AG04450 (cell line): ENCODE measurements at places on chromosomes 16 and 17.

- no peak for DNase-seq
These were observed 14.4 kb downstream of the CBFA2T3 start for GRCh38 chr16:88962478-88963152.

DNA sequence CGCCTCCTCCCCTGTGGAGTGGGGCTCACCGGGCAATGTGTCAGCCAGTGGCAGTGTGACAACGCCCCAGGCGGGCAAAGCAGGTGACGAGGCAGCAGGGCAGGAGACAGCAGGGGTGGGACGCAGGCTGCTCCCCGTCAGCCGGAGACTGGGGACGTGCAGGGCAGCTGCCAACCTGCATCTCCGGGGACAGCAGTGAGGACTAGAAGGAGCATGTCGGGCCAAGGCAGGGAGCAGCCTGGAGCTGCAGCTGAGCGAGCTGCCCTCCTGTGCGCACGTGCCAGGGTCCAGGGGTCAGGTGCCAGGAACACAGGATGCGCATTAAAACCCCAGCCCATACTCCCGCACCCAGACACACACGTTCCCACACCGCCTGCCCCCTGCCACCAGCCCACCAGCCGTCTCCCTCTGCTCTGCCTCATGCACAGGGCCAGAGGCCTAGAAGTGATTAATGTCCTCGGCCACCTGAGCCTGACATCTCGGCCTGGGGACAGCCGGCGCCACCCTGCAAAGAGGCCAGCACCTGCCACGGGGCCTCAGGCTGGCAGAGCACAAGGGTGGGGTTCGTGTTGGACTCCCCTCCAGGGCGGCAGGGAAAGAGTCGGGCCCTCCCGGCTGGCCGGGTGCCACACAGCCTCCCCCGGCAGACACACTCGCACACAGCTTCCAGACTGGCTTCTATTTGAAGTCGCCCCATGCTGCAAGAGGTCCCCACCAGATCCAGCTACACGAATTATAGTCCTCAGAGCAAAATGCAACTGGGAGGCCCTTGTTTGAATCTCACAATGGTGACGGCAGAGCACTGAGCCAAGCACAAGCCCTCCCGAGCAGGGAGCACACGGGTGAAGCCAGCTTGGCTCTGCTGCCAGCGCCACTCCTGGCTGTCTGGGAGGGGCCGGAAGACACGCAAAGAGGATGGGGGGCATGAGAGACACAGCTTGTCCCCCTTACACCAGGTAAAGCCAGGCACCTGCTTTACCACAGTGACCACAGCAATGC is 90.4 kb downstream of the RBFOX3 start:
- DNase-seq, result no peak

DNA sequence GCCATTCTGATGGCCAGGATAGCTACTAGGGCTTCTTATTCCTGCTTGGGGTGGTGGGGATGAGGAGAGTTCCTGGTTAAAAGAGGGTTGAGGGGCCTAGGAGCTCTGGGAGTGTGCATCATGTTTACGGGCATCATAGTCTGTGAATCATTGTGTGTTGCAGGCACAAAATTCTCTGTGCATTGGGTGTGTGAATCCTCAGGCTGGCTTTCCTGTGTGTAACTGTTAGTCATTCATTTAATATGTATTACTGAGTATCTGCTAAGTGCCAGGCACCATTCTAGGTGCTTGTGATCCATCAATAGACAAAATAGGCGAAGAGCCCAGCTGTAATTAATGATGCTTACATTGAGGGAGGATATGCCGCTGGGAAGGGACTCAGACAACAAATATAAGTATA is 5.8 kb downstream of the PPY start:
- DNase-seq, result no peak

- DNase-seq, result no peak
These were observed 19.9 kb upstream of the HEATR6 start for GRCh38 chr17:60098578-60098977.

GRCh38 chr16:9176547-9177418 is 85.3 kb downstream of the HAPSTR1 start:
- DNase-seq, result no peak

- no peak for DNase-seq
These were observed 562.0 kb upstream of the GOT2 start for GRCh38 chr16:59295993-59296736.

GRCh38 chr16:76639685-76640289 is 362.6 kb downstream of the CNTNAP4 start:
- DNase-seq, result no peak

DNA sequence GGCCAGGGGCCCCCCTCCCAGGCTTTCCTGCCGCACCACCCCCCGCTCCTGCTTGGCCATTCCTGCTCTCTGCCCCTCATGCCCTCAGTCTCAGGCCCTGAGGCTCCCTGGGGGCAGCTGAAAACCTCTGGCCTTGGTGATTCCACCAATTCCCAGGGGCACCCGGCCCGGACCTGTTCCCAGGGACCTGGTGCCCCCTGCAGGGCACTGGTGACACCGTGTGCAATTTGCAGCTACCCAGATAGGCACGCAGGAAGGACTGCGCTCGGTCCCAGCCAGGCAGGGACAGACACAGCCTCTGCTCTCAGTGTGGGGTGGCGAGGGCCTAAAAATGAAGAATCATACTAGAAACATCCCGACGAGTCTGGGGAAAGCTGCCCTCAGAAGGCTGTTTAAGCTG is 13.4 kb downstream of the WFDC1 start:
- DNase-seq, result peak; percentile 11

DNA sequence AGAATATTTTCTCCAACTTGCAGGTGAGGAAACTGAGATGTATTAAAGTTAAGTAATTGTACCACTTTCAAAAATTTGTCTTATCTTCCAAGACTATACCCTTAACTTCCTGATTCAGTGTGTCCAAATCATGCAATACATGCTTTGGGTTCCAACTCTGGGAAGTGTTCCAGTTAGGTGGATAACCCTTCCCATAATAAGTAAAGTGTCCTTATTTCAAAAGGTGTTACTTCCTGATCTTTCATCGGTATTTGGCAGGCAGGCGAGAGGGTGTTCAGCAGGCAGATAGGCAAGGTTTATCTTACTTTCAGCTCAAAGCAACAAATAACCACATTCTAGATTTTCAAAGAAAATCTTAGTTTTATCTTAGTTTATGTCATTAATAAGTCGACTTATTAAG is 46.3 kb upstream of the ARHGAP44 start:
- DNase-seq, result no peak

- no peak for DNase-seq
These were observed 70.4 kb downstream of the MMD start for GRCh38 chr17:55351226-55351625.

GRCh38 chr16:79517156-79517555 is 83.4 kb downstream of the MAF start:
- no peak for DNase-seq

DNA sequence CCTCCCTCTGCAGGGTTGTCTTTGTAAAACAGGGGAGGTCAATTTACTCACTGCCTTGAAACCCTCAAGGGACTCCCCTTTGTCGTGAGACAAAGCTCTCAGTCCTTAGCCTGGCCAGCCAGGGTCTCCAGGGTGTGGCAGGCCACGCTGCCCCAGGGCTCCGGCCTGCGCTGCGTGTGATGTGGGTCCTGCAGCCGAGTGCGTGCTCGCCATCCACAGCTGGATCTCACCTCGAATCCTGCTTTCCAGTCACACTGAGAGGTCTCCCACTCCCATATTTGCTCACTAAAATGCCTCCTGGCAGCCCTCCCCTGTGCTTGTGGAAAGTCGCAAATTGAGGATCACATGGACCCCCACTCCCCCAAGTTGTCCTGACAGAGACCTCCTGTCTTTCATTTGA is 10.0 kb upstream of the CLEC18C start:
- no peak for DNase-seq

- DNase-seq, result no peak
These were observed 12.6 kb downstream of the DUSP14 start for GRCh38 chr17:37502009-37502936.

GRCh38 chr17:57282296-57282695 is 26.0 kb downstream of the MSI2 start:
- DNase-seq, result no peak

DNA sequence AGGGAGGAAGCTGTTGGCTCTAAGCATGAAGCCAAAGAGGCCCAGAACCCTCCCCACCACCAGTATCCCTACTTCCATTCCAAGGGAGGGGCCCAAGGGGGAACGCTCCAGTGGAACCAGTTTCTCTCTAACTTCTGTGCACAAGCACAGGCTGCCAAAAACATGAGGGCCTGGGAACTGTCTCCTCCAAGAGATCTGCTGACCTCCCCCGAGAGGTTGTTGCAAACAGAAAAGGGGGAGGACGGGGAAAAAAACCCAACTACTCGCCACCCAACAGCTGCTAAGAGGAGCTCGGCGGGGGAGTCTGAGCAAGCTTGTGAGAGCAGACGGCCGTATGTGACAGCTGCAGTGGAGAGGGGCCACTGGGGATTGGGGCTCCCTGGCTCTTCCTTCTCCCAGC is 15.7 kb upstream of the SLC35B1 start:
- no peak for DNase-seq

DNA sequence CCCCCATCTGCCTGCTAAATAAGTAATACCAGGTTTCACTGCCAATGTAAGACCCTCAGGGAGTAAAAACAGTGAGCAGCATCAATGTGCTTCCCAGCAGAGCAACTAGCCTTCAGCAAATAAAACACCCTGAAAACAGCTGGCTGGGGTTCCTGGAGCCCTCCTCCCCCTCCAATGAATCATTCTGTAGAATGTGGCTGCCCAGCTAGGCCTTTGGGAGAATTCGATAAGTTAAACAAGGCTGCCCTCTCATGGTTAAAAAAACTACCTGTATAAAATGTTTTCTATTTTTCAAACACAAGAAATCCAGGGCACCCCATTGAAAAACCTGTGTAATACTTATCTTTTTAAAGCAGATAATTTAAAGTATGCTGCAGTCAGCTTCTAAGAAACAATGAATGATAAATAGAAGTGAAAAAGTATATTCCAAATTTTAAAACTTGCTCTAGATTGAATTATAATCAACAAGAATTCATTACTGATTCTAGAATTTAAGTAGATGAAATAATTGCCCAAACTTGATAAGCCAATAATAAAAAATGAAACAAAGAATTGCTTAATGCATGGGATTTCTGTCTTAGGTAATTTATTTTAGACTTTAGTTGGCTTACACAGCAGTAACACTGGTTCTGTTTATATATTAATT is 9.4 kb upstream of the TOM1L1 start:
- DNase-seq, result peak; percentile 57

DNA sequence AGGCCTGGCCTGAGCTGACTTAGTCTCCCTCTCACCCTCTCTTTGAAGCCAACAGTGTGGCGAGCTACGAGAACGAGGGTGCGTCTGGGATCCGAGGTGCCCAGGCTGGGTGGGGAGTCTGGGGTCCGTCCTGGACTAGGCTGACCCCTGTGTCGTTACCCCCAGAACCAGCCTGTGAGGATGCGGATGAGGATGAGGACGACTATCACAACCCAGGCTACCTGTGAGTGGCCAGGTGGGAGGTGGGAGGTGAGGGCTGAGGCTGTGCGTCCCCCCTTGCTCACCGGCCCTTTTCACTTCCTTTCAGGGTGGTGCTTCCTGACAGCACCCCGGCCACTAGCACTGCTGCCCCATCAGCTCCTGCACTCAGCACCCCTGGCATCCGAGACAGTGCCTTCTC is 1.6 kb downstream of the LAT start:
- DNase-seq, result no peak

GRCh38 chr16:65015599-65015998 is 106.3 kb downstream of the CDH11 start:
- DNase-seq, result no peak

GRCh38 chr17:29758255-29758654 is 135.5 kb upstream of the CORO6 start:
- DNase-seq, result no peak

- DNase-seq, result no peak
These were observed 67.0 kb downstream of the SMPD3 start for GRCh38 chr16:68381363-68381724.

GRCh38 chr16:72927199-72928089 is 120.5 kb downstream of the ZFHX3 start:
- DNase-seq, result peak; percentile 78

GRCh38 chr17:78953356-78954350 is 26.1 kb downstream of the LGALS3BP start:
- DNase-seq, result no peak

GRCh38 chr17:27497696-27498095 is 41.4 kb downstream of the KSR1 start:
- no peak for DNase-seq

DNA sequence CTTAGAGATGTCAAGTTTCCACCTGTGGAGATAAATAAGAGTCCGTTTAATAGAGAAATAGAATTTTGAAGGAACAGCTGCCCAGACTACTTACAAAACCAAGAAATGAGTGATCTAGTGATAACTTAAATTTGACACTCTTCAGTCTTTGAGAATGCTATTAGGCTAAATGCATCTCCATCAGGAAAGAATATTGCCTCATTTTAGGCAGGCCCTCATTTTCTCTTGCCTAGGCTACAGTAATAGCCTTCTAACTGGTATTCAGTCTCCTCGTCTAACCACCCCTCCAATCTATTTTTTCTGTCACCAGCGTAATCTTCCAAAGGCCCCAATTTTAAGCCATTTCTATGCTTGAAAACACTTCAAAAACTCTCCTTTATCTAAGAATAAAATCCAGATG is 537.8 kb upstream of the CA10 start:
- DNase-seq, result no peak

DNA sequence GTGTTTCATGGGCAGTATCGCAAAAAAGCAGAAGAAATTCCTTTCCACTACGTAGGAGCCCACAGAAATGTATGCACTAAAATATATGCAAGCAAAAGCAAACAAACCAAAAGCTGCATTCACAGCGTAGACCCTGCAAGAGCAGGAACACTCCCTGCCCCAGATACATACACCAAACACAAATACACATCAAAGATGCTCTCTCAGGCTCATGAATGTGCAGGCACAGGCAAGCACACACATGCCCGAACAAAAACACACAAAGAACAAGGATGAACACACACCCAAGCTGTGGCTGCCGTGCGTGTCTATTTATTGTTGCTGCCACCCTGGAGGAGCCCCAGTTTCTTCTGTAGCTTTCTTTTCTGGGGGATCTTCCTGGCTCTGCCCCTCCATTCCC is 1.7 kb downstream of the NUPR1 start:
- no peak for DNase-seq

- DNase-seq, result no peak
These were observed 44.8 kb downstream of the RNF135 start for GRCh38 chr17:31015639-31016038.
